ENCODE measurements at places on chromosomes 7 and 10. TPM values are rescaled to one million over a fixed set of nuclear protein-coding genes. Genes with fewer than 3 reads are reported as not detected.

DNA sequence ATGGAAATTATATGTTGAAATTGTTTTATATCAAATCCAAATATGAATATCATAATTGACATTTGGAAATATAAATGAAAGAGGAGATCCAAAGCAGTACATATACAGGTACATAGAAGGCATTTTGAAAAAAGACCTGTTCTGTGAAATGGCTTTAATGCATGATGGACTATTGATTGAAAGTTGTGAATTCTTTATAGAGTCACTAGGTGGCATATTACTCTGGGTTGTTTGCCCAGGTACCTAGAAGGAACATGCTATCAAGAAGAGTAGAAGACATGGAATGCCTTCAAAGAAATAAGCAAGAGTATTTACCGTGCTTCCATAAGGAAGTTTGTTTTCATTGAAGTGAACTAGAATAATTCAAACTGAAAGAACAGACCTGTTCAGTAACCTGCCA is 160.0 kb upstream of the ANK3 start:
- no peak overlapping the region for H3K27ac ChIP-seq
- no peaks in the 10 kb centered on the region for H3K36me3 ChIP-seq
- H3K27me3 ChIP-seq: no peaks in the 10 kb centered on the region
- H3K4me3 ChIP-seq: no peak overlapping the region

GRCh38 chr10:47035171-47035818 is 124.1 kb downstream of the PTPN20 start:
- no peak for DNase-seq
- no peaks in the 10 kb centered on the region for H3K36me3 ChIP-seq
- H3K27me3 ChIP-seq: peaks cover 27% of the 10 kb centered on the region
- no peak overlapping the region for H3K27ac ChIP-seq

TMEM196 gene
- not detected for polyA plus RNA-seq

DNA sequence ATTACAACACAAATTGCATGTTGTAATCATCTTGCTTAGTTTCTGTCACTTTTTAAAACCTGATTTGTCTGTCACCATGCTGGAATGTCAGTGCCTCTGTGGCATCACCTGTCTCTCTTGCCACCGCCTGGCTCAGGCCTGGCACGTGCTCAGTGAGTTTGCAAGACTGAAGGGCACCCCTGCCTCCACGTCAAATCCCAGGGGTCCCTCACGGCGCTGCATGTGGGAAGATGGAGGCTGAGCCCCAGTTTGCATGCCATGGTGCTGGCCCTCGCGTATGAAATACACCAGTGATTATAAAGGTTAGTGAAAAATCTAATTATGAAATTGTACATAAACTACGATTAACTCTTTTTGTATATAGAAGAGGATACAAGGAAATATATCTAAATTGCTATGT is 51.9 kb upstream of the VIPR2 start:
- no peaks in the 10 kb centered on the region for H3K36me3 ChIP-seq
- H3K4me1 ChIP-seq: no peaks in the 10 kb centered on the region
- DNase-seq: no peak
- no peak overlapping the region for H3K27ac ChIP-seq
- H3K27me3 ChIP-seq: no peaks in the 10 kb centered on the region

TAS2R5 gene
- polyA plus RNA-seq: 0.32 TPM

ADAM12 gene
- polyA plus RNA-seq: 9.6 TPM

DNA sequence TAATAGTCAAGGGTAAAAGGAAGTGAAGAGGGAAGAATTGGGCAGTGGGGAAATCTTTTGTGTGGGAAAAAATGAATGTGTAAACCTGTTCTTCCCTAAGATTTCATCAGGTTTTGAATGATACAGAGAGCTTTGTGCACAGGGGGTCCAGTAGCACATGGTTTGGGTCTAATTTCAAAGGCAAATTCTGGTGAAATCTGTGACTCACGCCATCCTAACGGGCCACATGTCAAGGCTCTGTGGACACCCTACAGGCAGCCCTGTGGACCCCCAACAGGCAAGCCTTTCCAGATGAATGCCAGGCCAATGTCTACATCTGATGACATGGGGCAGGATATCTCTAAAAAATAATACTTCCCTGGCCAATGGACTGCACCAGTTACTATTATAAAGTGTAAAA is 309.8 kb downstream of the PARD3 start:
- H3K27ac ChIP-seq: no peak overlapping the region
- no peaks in the 10 kb centered on the region for H3K4me1 ChIP-seq
- DNase-seq: no peak
- no peak overlapping the region for H3K4me3 ChIP-seq
- no peaks in the 10 kb centered on the region for H3K27me3 ChIP-seq

- no peak for DNase-seq
- H3K4me3 ChIP-seq: no peak overlapping the region
- peaks cover 40% of the 10 kb centered on the region for H3K27me3 ChIP-seq
- H3K36me3 ChIP-seq: no peaks in the 10 kb centered on the region
- no peaks in the 10 kb centered on the region for H3K4me1 ChIP-seq
Measured at GRCh38 chr10:115095758-115096157, 2.6 kb downstream of the ATRNL1 start.
